ENCODE measurements at places on chromosomes 1 and 21. TPM values are rescaled to one million over a fixed set of nuclear protein-coding genes. Genes with fewer than 3 reads are reported as not detected.

Gene MFSD2A
- total RNA-seq, result 3.6 TPM

GRCh38 chr1:240804475-240804874, 192.5 kb upstream of the GREM2 start:
- H3K27me3 ChIP-seq, result no peaks in the 10 kb centered on the region
- H3K4me3 ChIP-seq, result no peak overlapping the region
- peaks cover 9% of the 10 kb centered on the region for H3K4me1 ChIP-seq
- DNase-seq, result no peak
- peak overlapping the region; percentile 28 for H3K27ac ChIP-seq
- no peaks in the 10 kb centered on the region for H3K36me3 ChIP-seq

Gene NHLH2
- total RNA-seq, result not detected

- H3K4me3 ChIP-seq, result no peak overlapping the region
- peaks cover 18% of the 10 kb centered on the region for H3K4me1 ChIP-seq
- no peak for DNase-seq
- H3K27me3 ChIP-seq, result no peaks in the 10 kb centered on the region
- H3K27ac ChIP-seq, result no peak overlapping the region
Measured at GRCh38 chr1:71668065-71668464, 587.2 kb upstream of the ZRANB2 start.

Gene TNFSF4
- 1.1 TPM for total RNA-seq

DNA sequence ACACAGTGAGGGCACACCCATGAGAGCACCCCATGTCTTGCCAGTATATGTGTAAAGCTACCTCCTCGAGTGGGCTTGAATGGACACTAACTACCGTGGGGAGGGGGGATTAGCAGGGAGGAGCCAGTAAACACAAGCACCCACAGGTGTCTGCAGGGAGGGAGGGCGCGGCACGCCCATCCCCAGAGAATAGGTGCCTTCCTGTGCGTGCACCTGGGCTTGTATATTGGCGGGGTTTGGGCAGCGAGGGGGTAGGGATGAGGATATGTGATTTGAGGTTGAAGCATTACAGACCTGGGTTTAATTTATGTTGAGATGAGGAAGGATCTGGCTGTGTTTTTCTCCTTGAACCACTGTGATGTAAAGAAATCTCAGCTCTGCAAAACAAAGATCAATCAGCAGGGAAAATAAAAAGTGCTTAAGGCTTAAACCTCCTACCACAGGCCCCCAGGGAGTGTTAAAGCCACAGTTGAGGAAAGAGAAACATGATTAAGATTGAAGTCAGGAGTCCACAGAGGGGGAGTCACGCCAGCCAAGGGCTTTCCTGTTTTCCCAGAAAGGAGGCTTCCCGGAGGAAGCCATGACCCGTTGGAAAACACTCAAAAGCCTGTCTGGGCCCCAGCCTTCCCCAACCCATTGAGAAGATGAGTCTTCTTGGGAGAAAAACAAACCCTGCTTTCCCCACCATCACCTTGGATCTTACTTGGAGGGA, 80.0 kb downstream of the CAMK2N1 start:
- H3K27me3 ChIP-seq, result peaks cover 28% of the 10 kb centered on the region
- peak; percentile 93 for DNase-seq
- H3K36me3 ChIP-seq, result no peaks in the 10 kb centered on the region
- H3K4me3 ChIP-seq, result no peak overlapping the region
- peak overlapping the region; percentile 56 for H3K27ac ChIP-seq

Gene TYW3
- 17.4 TPM for total RNA-seq

DNA sequence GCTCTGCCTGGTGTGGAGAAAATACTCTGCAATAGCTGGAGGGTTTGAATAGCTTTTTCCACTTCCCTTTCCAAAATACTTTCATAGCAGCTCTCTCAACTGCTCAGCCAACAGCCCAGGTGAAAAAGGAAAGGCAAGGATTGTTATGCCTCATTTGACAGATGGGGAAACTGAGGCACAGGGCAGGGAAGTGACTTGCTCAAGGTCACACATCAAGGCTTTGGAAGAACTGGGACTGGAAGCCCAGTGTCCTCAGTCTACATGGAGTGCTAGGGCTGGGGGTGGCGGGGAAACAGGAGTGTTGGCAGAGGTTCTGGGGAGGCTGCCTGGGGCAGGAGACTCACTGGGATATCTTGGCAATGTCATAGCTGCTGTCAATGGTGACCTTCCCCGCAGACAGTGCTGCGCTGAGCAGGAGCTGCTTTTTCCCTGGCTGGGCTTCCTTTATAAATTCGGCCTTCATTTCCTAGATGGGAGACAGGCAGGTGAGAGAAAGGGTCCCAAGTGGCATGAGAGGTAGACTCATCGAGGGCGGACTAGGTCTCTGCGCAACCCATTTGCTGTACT, 4.0 kb downstream of the CHI3L1 start:
- no peaks in the 10 kb centered on the region for H3K36me3 ChIP-seq
- H3K4me3 ChIP-seq, result no peak overlapping the region
- H3K27ac ChIP-seq, result no peak overlapping the region

DNA sequence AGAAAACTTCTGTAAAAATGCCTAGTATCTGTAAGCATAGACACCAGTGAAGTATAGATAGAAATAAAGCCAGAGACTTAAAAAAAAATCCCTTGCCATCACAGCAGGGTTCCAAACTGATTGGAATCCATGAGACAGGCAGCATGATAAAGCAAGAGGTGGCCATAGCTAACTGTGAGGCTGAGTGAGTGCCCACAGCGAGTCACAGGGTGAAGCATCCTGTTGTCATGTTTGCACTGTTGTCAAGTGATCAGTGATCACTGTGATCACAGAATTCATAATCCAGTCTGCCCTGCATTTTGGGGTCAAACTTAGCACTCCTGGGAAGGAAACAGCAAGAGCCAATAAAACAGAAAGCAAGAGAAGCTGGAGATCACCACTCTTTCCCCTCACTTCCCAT, 33.3 kb downstream of the LRRC8B start:
- DNase-seq, result no peak
- no peak overlapping the region for H3K4me3 ChIP-seq
- H3K27me3 ChIP-seq, result no peaks in the 10 kb centered on the region
- no peak overlapping the region for H3K27ac ChIP-seq

GRCh38 chr1:81781749-81782148, 19.0 kb upstream of the ADGRL2 start:
- H3K27ac ChIP-seq, result no peak overlapping the region
- H3K36me3 ChIP-seq, result no peaks in the 10 kb centered on the region
- H3K4me1 ChIP-seq, result no peaks in the 10 kb centered on the region
- H3K27me3 ChIP-seq, result no peaks in the 10 kb centered on the region
- DNase-seq, result no peak
- H3K4me3 ChIP-seq, result no peak overlapping the region

DNA sequence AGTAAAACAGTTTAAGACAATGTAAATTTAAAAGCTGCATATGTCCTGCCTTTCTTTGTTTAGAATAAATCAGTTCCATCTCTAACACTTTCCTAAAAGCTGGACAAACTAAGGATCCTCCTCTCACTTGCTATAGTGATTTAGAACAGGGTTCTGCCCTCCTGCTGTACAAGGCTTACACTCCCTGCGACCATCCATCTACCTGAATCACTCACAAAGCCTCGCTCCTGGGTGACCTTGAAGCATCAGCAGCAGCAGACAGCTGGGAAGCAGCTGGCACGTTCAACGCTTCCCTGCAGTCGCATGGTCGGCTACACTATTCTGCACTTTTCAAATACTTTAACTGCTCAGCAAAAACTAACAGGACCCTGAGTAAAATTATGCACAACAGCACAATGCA, 128.0 kb downstream of the NTPCR start:
- no peak overlapping the region for H3K4me3 ChIP-seq
- H3K27me3 ChIP-seq, result no peaks in the 10 kb centered on the region
- no peak for DNase-seq

GRCh38 chr1:207164086-207164485, 60.1 kb downstream of the C4BPA start:
- no peak for DNase-seq
- no peaks in the 10 kb centered on the region for H3K36me3 ChIP-seq
- no peak overlapping the region for H3K27ac ChIP-seq
- no peak overlapping the region for H3K4me3 ChIP-seq

GRCh38 chr1:229456016-229456415, 22.1 kb upstream of the ACTA1 start:
- peaks cover 16% of the 10 kb centered on the region for H3K36me3 ChIP-seq
- no peak overlapping the region for H3K27ac ChIP-seq
- no peaks in the 10 kb centered on the region for H3K4me1 ChIP-seq
- H3K4me3 ChIP-seq, result no peak overlapping the region
- no peak for DNase-seq

Gene FCRL5
- total RNA-seq, result under 0.01 TPM

Data from osteoblast (primary cell).